ENCODE measurements at places on chromosomes 3 and 15.

DNA sequence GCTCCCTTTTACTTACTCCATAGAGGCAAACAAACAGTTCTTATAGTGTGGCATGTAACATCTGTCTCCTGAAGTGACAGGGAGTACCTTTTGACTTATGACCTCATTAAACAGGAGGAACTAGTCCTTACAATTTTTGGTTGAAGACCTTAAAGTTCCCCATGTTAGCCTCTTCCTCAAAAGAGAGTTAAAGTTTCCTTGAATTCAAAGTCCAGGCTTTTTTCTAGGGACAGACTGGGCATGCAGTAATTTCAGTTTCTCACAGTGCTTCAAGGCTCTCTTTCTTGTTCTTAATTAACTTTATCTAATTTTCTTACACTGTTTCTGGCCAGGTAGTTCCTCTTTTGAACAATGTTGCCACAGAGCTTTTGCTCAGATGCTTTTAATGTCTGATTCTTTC is 12.1 kb downstream of the GOLM2 start:
- DNase-seq, result no peak

GRCh38 chr15:45674677-45675076 is 39.8 kb downstream of the SQOR start:
- no peak for DNase-seq

GRCh38 chr3:17355591-17355990 is 386.8 kb downstream of the TBC1D5 start:
- no peak for DNase-seq

GRCh38 chr3:154668835-154669234 is 238.8 kb upstream of the GPR149 start:
- no peak for DNase-seq

DNA sequence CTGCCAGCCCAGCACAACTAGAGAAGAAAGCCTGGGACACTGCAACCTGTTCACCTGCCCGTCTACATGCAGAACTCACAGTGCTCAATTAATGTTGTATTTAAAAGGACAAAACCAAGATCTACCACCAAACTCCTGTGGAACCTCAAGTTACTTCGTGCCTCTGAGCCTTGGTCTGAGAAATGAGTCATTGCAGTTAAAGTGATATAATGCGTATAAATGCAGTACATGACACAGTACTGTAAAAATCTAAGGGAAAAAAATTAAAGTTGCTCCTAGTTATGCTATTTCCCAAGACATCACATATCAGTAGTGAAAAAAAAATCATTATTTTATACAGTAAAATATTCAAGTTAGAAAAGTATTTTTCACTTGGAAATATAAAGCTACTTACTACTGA is 138.9 kb downstream of the ZIC4 start:
- no peak for DNase-seq

DNA sequence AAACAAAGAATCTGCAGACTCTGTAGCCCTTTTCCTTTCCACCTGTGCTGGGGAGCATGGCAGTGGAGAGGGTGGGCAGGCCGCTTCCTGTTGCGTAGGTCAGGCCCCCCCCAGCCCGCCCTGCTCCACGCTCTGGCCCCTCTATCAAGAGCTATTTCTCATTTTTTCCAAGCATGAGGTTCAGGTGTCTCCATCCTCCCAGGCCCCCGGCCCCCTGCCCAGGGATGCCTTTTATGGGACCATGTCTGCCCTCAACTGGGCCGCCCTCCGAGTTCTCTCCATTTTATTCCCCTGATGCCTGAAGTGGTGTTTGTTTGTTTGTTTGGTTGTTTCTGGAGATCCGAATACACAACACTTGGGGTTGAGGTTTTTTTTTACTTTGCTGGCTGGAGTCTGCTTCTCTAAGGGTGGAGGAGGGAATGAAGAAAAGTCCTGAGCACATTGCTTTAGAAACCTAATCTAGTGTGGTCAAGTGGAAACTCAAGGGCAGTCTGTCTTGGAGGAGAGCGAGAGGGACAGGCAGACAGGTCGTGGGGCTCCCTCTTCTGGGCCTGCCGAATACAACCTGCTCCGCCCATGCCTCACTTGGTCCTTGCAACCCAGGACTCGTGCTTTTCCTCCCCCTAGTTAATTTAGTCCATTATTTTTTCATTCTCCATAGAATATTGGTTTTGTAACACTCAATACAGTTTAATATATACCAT is 176.5 kb upstream of the LYSMD4 start:
- DNase-seq, result no peak

DNA sequence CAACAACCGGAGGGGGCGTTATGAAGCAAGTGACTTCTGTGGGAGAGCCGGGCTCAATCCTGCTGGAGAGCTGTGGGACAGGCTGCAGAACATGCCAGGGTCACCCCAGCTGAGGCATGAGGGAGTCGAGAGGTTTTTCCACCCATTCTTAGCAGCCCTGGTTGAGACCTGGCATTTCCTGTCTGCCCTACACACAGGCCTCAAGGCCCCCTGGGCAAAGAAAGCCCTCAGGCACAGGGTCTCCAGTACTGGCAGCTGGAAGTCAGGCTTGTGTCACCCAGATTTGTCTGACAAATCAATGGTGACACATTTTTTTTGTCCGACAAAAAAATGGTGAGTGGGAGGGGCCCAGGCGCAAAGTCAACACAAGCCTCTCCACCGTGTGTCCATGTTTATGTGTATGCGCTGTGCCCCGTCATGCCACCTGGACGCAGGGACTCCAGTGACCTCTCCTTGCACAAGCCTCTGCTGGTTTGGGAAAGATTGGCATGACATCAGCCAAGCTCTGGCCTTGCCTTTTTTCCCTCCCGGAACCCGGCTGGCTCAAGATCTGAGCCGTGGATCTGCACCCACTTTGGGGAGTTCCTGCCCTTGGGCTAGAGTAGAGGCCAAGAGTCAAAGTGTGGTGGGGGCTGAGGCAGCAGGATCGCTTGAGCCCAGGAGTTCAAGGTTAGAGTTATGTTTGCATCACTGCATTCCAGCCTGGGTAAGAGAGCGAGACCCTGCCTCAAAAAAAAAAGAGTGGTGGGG is 20.8 kb upstream of the ALAS1 start:
- DNase-seq, result no peak

DNA sequence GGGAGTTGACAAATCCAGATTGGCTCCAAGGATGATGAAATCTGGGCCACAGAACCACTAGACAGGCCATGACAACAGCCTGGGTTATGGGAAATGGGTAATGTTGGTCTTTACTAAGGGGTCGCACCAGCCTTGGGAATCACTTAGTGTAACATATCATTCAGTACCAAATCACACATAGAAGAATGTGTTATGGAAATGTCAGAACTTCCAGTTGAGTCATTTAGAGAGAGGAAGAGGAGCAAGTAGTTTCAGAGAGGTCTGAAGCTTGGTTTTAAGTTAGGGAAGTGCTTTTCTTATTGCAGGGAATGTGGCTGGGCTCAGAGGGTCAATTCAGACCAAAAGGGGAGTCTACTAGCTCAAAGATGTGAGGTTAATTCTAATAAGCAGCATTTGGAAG is 241.6 kb upstream of the ZPLD1 start:
- no peak for DNase-seq

DNA sequence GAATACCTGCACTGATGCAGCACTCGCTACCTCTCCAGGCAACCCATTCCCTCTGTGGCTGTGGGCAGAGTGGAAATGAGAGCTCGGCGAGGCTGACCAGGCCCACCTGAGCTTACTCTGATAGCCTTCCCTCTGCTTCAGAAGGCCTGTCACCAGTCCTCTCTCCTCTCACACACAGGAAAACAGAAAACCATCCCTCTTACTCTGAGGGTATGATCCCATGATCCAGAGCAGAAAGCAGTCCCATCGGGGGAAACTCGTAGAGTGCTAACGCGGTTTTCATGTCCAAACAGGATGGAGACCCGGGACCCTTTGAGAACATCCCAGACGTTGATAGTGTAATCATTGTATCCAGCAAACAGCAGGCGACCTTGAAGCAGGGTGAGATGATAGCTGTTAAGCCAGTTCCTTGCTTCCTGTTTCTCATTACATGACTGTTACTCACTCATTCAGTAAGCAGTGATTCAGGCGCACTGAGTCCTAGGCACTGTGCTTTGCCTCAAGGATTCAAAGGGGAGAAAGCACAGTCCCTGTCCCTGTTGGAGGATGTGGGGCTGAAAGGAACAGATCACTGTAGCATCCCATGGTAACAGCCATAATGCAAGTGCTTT is 11.8 kb upstream of the BCL2L10 start:
- no peak for DNase-seq

DNA sequence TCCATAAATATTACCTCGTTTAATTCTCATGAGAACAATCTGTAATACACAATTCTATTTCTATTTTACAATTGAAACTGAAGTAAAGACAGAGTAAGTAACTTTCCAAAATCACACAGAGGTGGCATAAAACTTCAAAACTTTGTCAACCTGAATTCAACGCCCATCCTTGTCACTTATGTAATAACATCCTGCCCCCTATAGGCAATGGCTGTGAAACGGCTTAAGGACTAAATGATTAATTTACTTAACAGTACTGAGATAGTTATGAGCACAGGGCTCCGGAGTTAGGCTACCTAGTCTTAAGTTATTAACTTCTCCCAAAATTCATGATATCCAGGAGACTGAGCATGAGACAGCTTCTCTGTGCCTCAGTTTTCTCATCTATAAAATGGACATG is 293.1 kb upstream of the CHRM5 start:
- peak; percentile 57 for DNase-seq

All from trophoblast cell (in vitro differentiated cells and primary cell).